Stimulated activated CD4-positive, alpha-beta T cell treated with anti-CD3 and anti-CD28 coated beads, Interleukin-15, amount 100 ng/mL, for 1 hour (primary cell): ENCODE measurements at places on chromosomes 5 and 9.

DNA sequence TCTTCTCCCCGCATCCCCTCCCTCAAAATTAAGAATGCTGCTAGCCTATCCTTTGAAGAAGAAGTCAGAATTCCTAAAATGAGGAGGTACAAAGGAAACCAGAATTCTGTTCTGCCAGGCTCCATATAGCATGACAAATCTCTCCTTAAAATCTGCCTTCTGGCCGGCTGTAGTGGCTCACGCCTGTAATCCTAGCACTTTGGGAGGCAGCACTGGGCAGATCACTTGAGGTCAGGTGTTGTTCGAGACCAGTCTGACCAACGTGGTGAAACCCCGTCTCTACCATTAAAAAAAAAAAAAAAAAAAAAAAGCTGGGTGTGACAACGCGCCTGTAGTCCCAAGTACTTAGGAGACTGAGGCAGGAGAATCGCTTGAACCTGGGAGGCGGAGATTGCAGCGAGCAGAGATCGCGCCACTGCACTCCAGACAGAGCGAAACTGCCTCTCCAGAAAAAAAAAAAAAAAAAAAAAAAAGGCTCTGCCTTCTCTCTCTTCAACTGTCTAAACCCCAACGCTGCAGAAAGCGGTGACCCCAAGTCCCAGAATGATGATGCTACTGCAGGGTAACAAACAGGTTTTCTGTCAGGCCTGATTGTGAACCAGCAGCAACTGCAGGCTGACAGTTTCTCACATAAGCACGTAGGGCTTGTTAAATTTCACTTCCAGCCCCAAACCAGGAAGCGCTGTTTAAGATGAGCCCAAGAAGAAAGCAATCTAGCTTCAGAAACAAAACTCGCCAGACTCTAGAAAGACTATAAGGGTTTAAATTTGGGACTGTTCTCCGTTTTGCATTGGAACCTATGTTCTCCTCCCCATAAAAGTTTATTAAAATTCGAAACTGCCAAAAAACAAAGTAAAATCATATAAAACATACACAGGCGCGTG, 963 bp upstream of the CAST start:
- DNase-seq: peak; percentile 2

DNA sequence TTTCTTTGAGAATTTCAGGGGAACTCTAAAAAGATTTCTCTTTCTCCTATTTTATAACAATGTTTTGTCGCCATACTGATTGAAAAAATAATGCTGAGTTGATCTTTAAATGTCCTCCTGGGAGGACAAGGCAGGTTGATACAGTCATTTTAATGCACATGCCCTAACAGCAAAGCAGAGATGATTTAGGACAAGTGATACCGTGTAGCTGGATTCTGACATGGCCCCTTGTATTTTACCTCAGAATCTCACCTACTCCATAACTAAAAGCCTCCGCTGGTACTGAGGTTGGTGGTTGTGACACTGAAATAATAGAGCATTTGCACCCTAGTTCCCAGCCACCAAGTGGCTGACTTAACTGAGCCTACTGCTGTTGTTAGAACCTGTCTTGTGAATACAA, 811 bp upstream of the LRRTM2 start:
- DNase-seq: no peak

- no peak for DNase-seq
Observed at GRCh38 chr9:96478829-96479371, 28.9 kb downstream of the HABP4 start.

DNA sequence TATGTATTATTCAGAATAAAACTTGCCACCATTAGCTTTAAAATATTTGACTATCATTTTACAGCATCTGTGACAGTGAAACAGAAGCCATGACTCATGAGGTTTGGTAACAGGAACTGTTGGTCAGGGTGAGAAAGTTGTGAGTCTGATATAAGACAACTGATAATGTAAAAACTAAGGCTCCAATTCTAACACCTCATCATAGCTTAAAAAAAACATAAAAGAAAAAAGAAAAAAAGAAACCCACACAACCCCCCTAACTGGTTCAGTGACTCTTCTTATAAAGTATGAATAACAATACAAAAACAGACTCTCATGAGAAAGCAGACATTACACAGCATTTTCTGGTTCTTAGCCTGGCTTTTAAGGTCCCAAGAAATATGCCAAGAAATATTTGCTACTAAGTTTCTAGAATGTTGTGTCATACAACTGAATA, 85.8 kb downstream of the MRPS27 start:
- DNase-seq: no peak

DNA sequence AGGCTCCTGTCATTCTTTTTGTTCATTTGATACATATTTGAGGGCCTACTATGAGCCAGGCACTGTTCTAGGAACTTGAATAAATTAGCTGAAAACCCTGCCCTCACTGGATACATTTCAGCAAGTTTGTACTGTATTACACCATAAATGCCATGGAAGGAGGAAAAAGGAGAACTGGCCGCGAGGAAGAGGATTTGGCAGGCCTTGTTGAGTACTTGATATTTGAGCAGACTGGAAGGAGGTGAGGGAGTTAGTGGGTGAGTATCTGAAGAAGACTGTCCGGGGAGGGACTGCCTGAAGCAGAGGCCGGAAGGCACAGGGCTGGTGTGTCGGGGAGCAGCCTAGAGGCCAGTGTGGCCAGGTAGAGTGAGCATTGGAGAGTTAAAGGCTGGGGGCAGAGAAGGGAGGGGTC, 4.5 kb downstream of the SNX30 start:
- DNase-seq: no peak

- no peak for DNase-seq
Observed at GRCh38 chr9:121464968-121465367, 34.7 kb downstream of the GGTA1 start.

DNA sequence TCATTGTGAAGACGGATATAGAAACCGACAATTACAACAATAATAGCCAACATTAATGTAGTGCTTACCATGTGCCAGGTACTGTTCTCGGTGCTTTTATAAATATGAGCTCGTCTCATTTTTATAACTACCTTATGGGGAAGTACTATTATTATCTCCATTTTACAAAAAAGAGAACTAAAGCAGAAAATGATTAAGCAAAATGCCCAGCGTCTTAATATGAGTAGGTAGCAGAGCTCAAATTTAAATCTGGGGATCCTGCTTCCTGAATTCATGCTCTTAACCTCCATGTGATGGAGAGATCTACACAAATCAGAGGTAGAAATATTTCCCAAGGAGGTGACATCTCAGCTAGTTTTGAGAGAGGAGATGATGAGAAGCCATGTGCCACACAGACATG, 256.9 kb downstream of the TRIM32 start:
- no peak for DNase-seq
